Stimulated activated CD4-positive, alpha-beta T cell treated with anti-CD3 and anti-CD28 coated beads, TNF-alpha, amount 100 ng/mL, for 24 hours (primary cell): ENCODE measurements at places on chromosomes 11 and 22.
A peak's percentile ranks its signal among the peaks of the same experiment; 100 is the strongest.

- no peak for DNase-seq
Observed at GRCh38 chr11:8265681-8266241, 2.1 kb upstream of the LMO1 start.

DNA sequence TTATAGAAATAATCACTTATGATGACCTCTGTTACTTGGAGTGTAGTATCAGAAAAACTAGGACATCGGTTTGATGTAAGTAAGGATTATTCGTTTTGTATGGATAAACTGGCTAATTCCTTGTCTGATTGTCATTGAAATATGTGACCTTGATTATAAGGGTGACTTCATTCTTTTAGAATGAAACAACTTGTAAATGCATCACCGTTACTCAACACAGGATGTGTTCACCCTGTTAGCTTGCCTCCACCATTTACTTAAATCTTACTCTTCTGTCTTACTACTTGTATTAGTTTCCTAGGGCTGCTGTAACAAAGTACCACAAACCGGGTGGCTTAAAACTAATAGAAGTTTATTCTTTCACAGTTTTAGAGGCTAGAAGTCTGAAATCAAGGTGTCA, 7.9 kb downstream of the SFI1 start:
- DNase-seq: no peak

DNA sequence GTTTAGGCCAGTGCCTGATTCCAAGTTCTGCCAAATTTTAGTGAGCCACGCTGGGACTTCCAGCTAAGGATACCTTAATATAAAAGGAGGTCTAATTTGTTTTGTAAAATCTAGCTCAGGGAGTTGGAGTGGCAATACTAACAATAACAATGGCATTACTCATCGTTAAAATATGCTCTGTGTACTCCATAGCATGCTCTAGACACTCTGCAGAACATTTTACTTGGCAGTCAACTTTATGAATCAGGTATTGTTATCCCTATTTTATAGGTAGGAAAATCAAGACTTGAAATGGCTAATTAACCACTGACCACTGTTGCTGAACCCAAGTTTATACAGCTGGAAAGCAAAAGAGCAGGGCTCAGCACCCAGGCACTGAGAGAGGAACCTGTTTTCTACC, 485.0 kb upstream of the KIRREL3 start:
- no peak for DNase-seq

GRCh38 chr11:58509748-58510147, 1.8 kb upstream of the OR5B21 start:
- DNase-seq: no peak

- DNase-seq: peak; percentile 67
Observed at GRCh38 chr11:12150831-12151382, 40.5 kb downstream of the MICAL2 start.

DNA sequence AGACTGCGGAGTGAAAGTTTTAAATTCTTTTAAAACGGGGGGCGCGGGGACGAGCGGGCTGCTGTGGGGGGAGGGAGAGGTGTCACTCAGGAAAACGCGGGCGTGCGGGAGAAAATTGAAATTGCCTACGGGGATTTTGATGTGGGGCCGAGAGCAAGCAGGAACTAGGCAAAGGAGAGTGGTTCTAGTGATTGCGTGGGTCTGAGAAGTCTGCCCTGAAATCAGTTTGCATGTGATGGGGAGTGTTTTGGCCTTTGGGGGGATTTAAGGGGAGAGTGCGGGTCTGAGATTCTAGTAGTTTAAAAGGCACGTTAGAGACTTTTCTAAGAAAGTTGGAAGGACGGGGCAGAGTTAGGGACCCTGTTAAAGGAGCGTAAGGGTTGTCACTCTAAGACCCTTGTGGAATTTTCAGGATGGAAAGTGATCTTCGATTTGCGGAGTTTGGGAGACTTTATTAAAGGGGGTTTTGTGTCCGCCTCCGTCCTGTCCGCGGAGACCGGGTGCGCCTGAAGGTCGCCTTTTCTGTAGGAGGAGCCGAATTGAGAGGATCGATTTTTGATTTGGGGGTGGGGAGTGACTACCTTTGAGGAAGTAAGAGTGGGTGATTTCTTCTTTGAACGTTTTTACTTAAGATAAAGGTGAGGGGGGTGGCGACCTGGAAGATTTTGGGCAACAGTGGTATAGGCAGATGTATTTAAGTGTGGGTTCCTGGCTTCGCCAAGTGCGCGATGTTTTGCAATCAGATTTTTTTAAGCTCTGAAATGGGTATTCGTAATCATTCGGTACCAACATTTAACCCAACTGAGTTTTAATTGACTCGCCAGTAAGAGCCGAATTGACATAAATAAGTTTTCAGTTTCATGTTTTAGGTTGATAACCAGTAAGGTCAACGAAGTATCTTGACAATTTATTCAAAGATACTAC, 1.1 kb downstream of the EED start:
- no peak for DNase-seq

- no peak for DNase-seq
Observed at GRCh38 chr22:47463220-47463619, 700.8 kb downstream of the TBC1D22A start.

DNA sequence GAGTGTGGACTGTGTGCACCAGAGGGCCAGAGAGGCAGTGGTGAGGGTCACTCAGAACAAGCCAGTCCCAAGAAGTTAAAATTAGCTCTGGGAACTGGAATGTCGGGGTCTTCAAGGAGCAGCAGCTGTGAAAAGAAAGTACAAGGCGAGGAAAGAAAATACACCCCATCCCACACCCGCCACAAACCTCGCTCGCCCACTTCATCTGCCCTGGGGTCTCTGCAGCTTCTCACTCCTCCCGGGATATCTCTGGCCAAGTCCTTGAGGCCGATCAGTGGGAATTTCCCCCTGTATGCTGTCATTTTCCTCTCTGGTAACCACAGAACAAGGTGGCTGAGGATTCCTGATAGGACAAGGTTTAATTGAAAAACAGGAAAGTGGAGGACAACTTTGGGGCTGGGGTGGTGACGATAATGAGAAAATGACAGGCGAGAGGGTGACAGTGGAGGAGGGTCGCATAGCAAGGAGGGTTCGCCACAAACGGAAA, 36.3 kb upstream of the TIMP3 start:
- no peak for DNase-seq

GRCh38 chr11:67054836-67055523, 1.7 kb upstream of the RHOD start:
- DNase-seq: peak; percentile 31

DNA sequence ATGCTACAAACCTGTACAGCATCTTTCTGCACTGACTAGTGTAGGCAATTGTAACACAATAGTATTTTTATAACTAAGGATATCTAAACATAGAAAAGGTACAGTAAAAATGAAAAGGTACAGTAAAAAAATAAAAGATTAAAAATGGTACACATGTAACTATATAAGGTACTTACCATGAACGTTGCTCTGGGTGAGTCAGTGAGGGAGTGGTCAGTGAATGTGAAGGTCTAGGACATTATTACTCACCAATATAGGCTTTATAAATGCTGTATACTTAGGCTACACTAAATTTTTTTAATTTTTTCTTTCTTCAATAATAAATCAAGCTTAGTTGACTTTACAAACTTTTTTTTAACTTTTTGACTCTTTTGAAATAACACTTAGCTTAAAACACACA, 59.9 kb downstream of the EIF3M start:
- DNase-seq: no peak

DNA sequence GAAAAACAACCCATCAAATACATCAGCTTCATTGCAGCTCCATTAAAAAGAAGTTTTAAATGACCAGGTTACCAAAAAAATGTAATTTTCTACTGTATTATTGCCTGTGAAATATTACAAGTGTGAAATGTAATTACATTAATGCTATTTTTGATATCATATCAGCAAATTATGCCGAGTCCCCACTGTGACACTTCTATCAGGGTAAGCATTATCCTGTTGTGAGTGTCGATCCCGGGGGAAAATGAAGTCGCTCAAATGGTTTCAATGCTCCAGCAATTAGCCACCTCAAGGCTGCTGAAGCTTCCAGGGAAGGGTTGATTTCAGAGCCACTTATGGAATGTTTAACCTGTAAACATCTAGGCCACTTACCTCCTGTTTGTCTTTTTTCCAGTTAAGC, 70.4 kb downstream of the RCN1 start:
- no peak for DNase-seq

- DNase-seq: no peak
Observed at GRCh38 chr11:75174781-75175370, 24.0 kb downstream of the SLCO2B1 start.

DNA sequence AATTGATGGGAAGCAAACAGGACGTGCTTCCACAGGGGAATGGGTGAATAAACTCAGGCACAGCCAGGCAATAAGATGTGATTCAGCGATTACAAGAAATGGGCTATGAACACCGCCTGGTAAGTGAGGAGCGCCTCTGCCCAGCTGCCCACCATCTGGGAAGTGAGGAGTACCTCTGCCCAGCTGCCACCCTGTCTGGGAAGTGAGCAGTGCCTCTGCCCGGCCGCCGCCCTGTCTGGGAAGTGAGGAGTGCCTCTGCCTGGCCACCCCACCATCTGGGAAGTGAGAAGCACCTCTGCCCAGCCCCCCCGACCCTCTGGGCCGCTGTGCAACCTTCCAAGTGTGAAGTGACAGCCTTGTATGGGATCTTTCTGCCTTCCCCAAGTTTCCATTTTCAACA, 73.2 kb upstream of the PRR5 start:
- DNase-seq: no peak

- DNase-seq: no peak
Observed at GRCh38 chr11:30106222-30107181, 89.7 kb upstream of the KCNA4 start.

DNA sequence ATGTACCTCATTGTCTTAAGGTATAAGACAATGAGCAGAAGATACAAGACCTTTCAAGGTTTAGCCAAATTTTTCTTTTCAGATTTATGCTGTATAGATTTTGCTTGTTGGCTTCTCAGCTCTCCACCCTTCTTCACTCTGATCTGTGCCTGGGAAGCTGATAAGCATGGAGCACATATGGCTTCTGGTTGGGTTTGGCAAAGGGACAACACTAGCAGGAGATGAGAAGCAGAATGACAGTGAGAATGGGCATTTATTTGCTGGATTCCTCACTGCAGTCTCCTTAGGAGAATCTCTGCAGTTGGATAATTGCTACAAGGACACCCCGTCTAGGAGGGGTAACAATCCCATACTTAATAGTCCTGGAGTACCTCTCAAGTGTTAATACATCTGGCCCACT, 474.8 kb upstream of the CCDC90B start:
- DNase-seq: no peak

DNA sequence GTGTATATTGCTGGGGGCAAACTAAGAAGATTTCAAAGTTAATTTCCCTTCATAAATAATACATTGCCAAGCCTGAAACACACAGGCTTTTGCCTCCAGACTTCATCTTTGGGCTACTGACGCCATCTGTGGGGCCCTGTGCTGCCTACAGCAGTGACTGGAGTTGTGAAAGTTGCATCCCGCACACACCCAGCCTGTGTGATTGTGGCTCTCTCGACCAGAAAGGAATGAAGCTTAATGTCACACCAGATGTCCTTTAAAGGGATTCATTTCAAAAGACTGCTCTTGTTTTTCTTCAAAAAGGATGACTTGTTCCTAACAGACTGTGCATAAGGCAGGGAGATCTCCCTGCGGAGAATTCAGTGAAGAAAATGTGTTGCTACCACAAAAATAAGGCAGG, 210.5 kb downstream of the FAM181B start:
- DNase-seq: no peak

GRCh38 chr22:16387088-16387487, 205.5 kb downstream of the CCT8L2 start:
- no peak for DNase-seq

GRCh38 chr11:492427-493226, 14.4 kb downstream of the RNH1 start:
- DNase-seq: no peak

- no peak for DNase-seq
Observed at GRCh38 chr11:16809886-16810668, 71.6 kb downstream of the C11orf58 start.

DNA sequence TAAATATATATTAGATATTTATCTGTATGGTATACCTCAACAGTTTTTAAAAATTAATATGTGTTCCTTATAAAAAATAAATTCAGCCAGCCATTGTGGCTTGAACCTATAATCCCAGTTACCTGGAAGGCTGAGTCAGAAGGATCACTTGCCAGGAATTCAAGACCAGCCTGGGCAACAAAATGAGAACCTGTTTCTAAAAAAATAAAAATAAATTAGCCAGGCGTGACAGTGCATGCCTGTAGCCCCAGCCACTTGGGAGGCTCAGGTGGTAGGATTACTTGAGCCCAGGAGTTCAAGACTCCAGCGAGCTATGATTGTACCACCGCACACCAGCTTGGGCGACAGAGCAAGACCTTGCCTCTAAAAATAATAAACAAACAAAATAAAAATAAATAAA, 54.9 kb downstream of the PHF21A start:
- DNase-seq: no peak

GRCh38 chr11:724778-725386, 18.9 kb downstream of the EPS8L2 start:
- no peak for DNase-seq

- peak; percentile 34 for DNase-seq
Observed at GRCh38 chr11:1832211-1832919, 2.4 kb upstream of the SYT8 start.

- DNase-seq: no peak
Observed at GRCh38 chr11:74282421-74282820, 29.0 kb downstream of the P4HA3 start.

GRCh38 chr11:31973172-31973571, 117.7 kb upstream of the RCN1 start:
- DNase-seq: no peak

GRCh38 chr11:38498721-38499120, 1900.7 kb upstream of the RAG2 start:
- DNase-seq: no peak

- peak; percentile 26 for DNase-seq
Observed at GRCh38 chr22:38706101-38706900, 557 bp downstream of the GTPBP1 start.

DNA sequence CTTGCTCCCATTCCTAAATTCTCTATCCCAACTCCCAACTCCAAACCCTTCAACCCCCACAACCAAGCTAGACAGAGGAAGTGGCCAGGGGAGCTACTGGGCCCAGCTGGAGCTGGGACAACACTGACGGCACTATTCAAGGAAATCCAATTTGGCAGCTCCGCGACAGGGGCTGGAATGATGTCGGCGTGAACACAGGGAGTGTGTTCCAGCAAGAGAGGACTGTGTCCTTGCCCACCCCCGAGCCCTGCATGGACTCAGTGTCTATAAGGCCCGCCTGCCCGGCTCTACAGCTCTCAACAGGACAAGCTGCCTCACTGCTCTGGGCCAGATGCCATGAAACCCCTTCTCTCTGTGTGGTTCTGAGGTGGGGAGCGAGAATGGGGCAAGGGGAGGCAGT, 11.3 kb downstream of the PCSK7 start:
- no peak for DNase-seq

DNA sequence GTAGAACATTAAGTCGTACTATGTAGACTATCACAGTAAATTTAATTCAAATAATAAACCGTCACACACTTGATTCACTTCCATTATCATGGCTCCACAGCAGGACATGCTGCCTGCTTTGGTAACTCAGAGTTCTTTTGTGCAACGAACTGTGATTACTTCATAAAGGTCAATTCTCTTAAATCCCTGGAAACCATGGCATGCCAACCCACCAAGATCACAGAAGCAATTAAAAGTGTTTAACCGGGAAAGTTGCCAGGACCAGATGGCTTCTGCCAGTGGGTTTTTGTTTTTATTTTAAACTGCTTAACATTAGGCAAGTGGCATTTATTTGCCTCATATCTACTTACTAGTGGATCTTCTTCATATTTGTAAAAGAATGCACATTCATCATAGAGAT, 1162.1 kb downstream of the DLG2 start:
- no peak for DNase-seq
